ENCODE measurements at places on chromosomes 5 and 9. TPM values are rescaled to one million over a fixed set of nuclear protein-coding genes. Genes with fewer than 3 reads are reported as not detected.

GRCh38 chr5:174834081-174834480, 109.7 kb downstream of the MSX2 start:
- no peak for DNase-seq

- no peak for DNase-seq
These were observed 131.6 kb downstream of the PRDM6 start for GRCh38 chr5:123220621-123221146.

DNA sequence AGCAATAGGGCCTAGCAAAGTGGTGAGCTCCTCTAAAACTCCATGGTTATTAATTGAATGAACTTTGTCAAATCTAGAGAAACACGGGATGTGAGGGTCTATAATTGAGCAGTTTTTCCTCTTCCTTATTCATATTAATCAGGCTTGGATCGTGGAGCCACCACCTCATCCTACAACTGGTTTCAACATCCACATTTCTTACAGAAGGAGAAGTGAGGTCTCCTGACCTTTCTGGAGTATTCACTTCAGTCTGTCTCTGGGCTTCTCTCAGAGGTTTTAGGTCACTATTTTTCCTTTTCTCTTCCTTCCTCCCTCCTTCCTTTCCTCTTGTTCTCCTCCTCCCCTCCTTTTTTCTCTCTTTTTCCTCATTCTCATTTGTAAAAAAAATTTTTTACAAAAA, 177.3 kb upstream of the ACTBL2 start:
- no peak for DNase-seq

GRCh38 chr5:156936972-156937371, 26.1 kb downstream of the TIMD4 start:
- DNase-seq: no peak

DNA sequence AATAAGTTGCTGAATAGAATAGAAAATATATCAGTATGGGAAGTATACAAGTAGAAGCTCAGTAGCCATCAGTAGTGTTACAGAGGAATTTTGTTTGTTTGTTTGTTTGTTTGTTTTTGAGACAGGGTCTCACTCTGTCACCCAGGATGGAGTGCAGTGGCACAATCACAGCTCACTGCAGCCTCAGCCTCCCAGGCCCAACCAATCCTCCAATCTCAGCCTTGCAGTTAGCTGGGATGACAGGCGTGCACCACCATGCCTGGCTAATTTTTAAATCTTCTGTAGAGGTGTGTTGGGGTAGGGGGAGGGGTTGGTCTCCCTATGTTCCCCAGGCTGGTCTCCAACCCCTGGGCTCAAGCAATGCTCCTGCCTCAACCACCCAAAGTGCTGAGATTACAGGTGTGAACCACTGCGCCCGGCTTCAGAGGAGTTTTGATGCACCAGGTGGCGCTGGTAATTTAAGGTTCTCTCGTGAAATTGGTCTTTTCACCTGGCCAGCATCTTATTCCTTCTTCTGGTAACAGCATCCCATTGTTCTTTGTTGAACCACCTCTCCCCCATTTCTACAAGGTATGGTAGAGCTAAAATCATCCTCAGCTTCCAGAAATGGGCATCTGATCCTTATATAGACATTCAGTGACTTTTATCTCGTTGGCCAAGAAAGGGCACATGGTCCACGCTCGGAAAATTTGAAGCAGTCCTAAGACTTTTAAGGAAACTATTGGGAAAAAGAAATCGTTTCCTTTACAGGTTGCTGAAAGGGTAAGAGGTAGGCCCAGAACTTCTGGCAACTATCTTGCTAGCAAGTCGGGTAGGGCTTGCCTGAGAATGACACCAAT, 157.1 kb downstream of the ARRDC3 start:
- no peak for DNase-seq

DNA sequence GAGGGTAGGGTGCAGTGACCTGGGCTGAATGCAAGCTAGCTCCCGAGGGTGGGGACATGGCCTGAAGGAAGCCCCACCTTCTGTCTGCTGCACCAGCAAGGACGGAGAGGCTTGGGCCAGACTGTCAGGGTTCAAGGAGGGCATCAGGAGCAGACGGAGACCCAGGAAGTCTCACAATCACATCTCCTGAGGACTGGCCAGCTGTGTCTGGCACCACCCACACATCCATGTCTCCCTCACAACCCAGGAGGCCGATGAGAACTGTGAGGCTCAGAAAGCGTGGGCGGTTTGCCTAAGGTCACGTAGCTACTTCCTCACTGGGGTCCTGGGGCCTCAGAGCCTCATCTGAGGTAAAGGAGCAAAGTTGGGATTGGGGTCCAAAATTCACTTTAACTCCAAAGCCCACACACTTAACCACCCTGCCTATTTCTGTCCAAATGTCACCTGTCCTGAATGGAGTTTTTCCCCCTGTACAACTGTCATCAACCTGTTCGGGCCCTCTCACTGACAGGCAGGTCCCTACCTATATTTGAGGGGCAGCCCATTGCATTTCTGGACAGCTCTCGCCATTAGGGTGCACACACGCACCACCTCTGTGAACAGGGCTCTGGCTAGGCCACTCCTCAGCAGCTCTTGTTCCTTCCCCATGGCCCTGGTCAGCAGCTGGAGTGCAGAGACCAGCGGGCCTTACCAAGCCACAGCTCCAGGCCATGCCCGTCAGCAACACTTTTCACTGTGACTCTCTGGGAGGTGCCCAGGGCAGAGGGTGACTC, 3.4 kb downstream of the IL13 start:
- DNase-seq: no peak

- DNase-seq: no peak
These were observed 32.7 kb downstream of the PRRC2B start for GRCh38 chr9:131426545-131426944.

- no peak for DNase-seq
These were observed 24.9 kb downstream of the KCNV2 start for GRCh38 chr9:2742214-2742613.

GRCh38 chr5:82178378-82178777, 99.8 kb downstream of the RPS23 start:
- no peak for DNase-seq

GRCh38 chr9:36036253-36036779, 397 bp upstream of the RECK start:
- DNase-seq: no peak

GRCh38 chr5:160903076-160903475, 51.1 kb upstream of the ATP10B start:
- no peak for DNase-seq

ZNF189 gene
- polyA plus RNA-seq: 4.0 TPM

PCDHGA7 gene
- polyA plus RNA-seq: not detected

QRFP gene
- polyA plus RNA-seq: not detected

SOWAHA gene
- polyA plus RNA-seq: not detected

HCN1 gene
- not detected for polyA plus RNA-seq

Data from foreskin keratinocyte (primary cell).